ENCODE measurements at places on chromosomes 6 and 20.

DNA sequence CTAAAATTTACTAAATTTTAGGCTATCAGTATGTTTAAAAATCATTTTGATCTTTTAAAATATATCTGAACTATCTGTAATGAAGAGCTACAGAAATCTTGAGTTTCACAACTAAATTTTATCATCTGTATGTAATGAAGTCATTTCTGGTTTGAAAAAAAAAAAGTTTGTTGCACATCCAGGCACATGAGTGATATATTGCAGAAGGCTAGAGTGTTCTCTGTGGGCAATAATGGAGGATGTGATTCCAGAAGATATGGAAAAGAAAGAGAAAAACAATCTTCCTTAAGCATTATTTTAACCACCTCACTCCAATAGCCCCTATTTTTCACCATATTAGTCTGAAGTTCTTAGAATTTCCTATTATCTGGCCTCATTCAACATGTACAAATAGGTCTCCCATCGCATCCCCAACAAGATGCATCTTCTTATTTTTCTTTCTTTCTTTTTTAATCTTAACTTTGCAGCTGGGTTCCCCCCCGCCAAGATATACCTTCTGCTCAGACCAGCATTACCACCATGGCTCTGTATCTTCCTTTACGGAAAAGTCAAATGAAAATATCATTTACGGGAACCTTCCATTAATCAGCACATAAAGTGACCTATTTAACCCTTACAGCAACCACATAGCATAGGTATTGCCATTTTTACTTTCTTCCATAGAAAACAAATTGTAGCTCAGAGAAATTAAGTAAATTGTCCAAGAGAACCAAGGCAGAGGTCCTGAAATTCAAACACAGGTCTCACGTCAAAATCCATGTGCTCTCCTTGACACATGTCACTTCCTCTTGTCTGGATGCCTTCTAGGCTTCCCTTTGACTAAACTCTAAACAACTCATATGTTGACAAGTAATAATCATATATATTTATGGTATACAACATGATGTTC is 116.9 kb downstream of the KIF13A start:
- no peak for DNase-seq

DNA sequence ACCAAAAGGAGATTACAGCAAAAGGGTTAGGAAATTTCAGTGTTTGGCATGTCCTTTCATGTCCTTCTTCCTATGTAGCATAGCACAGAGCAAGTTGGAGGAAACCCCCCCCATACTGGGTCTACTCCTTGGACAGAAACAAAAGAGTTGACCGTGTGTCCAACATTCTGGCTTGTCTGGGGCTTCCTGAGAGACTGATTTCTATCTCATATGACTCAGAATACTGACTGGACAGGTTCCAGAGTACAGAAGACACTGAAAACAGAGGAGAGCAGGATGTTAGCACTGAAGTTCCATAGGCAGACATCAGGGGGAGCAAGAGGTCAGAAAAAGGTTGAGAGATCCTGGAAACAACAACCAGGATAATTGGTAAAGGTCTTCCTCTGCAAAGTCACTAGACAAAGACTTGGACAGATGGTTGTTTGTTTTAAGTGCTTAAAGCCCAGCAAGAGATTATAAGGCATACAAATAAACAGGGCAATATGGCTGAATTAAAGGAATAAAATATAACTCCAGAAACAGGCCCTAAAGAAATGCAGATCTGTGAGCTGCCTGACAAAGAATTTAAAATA is 48.4 kb downstream of the USP49 start:
- peak; percentile 42 for DNase-seq

GRCh38 chr20:22438926-22439325 is 145.4 kb downstream of the FOXA2 start:
- no peak for DNase-seq

- no peak for DNase-seq
Measured at GRCh38 chr6:79895382-79896074, 51.8 kb downstream of the ELOVL4 start.

DNA sequence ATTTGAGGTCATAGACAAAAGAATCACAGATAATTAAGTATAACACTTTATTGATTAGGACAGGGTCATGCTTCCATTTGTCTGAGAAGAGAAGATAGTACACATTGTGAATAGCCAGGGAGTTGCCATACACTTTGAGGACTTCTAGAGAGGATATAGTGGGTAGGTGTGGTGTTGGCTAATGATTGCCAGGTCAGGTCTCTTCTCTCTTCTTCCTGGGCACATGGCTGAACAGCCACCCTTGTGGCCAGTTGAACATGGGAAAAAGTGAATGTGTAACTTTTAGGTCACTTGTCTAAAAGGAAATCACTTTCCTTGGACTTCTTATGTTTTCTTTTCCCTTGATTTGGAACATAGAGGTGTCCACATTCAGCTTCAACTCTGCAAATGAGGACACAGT is 772.1 kb upstream of the MAP3K7 start:
- no peak for DNase-seq

GRCh38 chr20:34365765-34366213 is 2.7 kb downstream of the ITCH start:
- DNase-seq = peak; percentile 3

DNA sequence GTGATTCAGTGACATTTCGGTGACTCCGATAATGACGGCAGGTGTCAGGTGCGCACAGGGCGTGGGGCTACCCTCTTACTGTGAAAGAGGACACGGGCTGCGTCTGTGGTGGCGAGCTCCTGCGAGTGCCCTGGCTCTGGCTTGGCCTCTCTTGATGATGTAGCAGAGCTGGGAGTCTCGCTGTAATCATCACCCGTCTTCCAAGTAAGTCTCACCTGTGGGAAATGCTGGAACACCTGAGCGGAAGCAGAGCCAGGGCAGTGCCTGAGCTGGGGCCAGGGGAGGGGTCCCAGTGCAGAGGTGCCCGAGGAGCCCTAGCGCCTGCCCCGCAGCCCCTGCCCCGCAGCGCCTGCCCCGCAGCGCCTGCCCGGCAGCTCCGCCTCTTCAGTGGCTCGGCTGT is 4.8 kb downstream of the OSBPL2 start:
- no peak for DNase-seq

- no peak for DNase-seq
Measured at GRCh38 chr6:25713824-25714223, 40.7 kb upstream of the SLC17A4 start.

GRCh38 chr20:55881204-55881603 is 124.1 kb downstream of the CBLN4 start:
- no peak for DNase-seq

DNA sequence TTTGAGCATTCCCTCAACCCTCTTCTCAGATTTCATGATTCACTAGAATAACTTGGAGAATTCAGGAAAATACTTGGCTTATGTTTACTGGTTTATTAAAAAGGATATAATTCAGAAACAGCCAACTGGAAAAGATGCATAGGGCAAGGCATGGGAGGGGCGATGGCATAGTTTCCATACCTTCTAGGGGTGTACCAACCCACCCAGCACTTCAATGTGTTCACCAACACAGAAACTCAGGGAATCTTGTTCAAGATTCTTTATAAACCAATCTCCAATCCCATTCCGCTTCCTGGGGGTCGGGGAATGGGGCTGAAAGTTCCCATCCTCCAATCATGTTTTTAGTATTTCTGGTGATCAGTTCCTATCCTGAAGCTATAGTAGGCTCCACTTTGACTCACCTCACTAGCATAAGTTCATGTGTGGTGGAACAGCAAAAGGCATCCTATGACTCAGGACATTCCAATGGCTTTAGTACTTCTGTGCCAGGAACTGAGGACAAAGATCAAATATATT is 164.4 kb downstream of the SIM1 start:
- DNase-seq = no peak

DNA sequence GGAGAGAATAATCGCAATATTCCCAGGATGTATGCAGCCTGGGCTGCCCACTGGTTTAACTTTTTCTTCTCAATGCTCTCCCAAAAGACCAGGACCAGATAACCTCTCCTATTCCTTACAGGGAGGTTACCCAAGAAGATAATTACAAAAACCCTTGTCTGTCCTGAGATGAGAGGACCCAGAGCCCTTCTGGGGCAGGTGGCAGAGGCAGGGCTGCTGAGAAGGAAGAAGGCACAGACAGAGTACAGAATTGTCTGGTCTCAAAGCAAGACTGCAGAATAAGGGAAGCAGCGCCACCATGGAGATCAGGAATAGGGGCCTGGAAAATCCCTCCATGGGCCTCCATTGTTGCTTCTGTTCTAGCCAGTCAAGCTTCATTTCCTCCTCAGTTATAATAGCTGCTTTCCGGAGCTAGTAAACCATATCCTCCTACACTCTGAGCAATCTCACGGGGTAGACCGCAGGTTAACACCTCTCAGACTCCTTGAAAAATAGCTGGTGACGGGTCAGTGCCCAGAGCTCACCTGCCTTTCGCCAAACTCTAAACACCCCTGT is 463 bp upstream of the HLA-DMB start:
- peak; percentile 44 for DNase-seq

DNA sequence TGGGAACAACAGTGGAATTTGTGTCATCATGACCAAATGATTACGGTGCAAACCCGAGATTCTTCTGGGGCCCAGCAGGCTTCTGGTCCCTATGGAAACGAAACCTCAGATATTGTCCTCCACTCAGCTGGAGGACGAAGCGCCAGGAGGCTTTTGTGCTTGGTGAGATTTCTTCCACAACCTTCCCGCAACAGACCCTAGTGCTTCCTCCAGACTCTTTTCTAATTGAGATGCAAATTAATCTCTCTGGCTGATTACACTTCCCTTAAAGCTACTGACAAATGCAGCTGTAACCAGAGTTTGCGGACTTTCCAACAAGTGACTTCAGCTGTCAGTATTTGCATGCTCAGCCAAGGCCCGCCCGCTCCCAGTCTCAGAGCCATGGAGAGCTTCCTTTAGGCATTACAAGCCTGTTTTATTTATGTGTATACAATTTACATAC is 96.0 kb downstream of the INSM1 start:
- DNase-seq = no peak

DNA sequence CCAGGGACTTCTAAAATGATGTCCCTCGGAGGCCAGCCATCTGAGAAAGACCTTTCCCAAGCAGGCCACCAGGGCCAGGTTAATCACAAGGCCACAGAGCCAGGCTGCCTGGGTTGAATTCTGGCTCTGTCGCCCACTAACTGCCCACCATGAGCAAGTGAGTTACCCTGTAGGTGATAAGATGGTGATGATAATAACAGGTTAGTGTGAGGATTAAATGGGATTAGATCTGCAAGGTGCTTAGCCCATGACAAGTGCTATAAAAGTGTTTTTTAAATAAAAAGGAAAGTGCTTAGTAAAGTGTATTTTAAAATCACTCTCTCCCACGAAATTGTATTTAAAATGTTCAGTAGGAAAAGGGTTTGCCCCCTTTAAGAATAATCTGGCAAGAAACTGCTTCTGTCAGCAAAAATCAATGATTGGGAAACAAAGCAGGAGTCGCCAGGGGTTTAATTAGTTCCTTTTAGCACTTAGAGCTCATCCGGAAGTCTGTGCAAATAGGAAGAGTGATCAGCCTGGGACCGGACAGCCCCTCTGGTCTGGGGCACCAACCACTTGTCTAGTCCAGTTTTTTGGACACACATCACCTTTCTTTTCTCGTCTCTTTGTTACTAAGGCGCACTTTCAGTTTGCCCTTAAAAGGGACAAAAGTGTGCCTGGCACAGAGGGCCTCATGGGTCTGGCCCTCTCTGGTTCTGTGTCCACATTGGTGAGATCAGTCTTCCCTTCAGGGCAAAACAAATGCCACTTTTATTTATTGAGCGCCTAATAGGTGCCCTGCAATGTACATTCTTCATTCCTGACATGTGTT is 150.4 kb downstream of the GRM4 start:
- DNase-seq = no peak

- no peak for DNase-seq
Measured at GRCh38 chr6:43776115-43776798, 6.2 kb downstream of the VEGFA start.

Data from stimulated activated CD4-positive, alpha-beta T cell treated with anti-CD3 and anti-CD28 coated beads, Interleukin-1b, Interleukin-23, amount 100 ng/mL, for 48 hours (primary cell).